ENCODE measurements at places on chromosomes 6 and 20.

DNA sequence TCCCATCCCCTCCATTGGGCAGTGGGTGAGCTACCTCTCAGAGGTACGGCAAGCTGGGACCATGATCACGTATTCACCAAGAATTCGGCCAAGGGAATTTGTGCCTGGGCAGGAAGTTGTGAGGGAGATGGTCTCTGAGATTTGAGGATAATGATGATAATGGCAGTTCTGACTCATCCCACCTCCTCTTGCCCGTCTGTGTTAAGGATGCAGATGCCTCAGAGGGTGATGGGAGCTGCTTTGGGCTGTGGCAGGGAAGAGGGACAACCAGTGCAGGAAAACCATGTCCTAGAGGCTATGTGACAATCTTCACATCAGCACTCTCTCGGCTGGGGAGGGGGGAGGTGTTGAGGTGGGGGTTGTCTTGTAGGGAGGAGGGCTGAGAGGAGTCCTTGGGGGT is 4.3 kb downstream of the TGM6 start:
- no peak for DNase-seq

DNA sequence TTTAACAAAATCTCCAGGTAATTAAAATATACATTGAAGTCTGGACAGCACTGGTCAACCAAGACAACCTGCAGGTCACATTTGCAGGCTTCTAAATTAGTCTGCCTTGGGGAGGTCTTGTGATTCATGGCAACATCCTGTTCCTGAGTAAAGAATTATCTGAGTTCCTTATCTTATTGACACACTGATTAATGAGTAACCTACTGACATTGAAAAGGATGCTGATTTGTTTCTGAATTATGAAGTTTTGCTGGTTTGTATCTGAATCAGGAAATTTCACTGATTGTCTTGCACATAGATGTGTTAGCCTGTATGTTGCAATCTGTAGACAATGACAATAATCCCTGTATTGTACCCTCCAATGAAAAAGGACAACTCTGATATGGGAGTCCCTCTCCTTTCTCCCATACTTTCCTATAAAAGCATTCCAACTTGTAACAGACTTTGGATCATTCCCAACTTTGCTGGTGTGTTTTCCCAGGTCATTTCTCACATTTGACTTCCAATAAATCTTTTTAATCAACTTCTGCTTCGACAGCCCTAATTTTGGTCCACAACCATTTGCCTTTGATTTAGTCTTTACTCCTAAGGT is 80.0 kb downstream of the LAMP5 start:
- DNase-seq = no peak

DNA sequence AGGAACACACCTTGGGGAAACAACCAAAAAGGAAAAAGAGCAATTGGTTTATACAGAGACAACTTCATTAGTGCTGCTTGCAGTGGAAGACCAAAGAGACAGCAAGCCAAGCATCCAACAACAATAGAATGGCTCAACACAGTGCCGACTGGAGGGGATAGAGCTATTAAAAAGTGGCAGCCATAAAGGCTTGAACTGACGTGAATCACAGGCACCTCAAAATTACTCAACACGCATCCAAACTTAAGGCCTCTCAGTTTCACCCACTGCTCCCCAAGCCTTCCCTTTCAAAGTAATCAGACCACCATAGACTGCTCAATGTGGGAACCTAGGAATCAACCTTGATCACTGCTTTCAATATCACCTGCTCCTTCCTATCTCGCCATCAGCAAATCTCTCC is 9.7 kb downstream of the TNFRSF21 start:
- DNase-seq = no peak

DNA sequence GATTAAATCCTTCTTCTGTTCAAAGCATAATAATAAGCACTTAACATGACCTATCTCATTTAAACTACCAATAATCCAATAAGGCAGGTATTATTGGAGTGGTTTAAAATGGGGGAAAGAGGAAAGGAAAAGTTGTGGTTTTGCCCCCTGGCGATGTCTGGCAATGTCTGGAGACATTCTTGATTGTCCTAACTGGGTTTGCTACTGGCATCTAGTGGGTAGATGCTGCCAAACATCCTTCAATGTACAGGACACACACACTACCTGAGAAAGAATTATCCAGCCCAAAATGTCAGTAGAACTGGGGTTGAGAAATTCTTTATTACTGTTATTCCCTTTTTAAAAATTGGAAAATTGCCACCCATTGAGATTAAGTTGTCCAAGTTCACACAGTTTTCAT is 25.2 kb upstream of the SRSF6 start:
- DNase-seq = no peak

DNA sequence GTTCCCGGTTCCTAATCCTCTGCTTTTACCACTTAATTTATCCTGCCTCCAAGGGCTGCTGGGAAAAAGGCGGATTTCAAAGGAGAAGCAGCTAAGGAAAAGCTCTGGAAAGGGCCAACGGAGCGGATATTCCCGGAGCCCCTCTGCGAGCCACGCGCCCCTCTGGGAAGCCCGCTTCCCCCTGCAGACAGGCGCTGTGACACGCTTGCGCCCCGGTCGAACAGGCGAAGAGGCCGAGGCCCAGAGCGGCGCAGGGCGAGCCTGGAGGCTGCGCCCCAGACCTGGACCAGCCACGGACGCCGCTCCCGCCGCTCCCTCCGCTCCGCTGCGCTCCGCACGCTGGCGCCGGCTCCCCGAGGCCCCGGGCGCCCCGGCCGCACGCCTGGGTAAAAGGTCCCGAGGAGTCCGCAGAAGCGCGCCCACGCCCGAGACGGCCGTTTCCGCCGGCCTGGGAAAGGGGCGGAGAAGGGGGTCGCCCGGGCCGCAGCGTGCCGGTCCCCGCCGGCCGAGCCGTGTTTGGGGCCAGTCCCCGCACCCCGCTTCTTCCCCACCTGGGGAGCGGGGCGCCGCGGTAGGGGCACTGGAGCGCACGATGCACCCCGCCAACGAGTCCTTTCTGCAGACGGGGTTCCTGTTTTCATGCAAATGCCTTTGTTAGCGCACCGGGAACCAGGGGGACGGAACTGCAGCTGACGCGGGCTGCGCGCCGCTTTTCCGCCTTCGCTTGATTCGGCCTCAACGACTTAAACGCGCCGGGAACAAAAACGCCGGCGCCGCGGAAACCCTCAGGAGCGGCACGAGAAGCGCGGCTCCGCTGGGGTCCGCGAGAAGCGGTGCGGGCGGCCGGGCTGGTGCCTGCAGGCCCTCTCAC is 91.9 kb upstream of the SIRPA start:
- no peak for DNase-seq

GRCh38 chr6:158175111-158175510 is 7.0 kb downstream of the GTF2H5 start:
- no peak for DNase-seq

DNA sequence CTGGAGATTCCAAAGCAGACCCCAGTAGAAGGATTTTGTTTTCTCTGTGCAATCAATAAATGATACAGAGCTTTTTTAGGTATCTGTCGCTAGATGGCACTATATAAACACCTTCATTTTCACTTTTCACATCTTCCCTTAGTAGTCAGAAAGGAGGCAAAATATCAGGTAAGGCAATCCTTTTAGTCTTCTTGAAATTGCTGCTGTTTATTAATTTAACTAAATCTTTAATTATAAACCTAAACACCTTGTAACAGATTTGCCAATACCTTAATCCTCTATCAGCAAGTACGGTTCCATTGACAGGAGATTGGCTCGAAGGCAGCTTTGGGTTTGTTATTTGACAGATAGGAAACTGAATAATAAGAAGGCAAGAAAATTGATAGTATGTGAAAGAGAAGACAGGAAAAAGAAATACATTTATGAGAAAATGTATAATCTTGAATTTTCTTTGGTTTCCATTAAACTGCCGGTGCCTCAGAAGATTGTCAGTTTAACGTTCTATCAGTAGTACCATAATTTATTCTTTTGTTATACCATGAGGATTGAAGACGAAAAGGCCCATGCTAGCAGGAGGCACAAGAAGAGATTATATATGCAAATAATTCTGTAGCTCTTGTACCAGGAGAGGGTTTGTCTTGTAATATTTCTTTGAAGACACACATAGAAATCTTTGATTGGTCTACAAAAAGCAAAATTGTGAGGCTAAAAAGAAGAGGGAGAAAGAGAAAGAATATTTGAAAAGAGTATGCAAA is 23.5 kb upstream of the IBTK start:
- no peak for DNase-seq

DNA sequence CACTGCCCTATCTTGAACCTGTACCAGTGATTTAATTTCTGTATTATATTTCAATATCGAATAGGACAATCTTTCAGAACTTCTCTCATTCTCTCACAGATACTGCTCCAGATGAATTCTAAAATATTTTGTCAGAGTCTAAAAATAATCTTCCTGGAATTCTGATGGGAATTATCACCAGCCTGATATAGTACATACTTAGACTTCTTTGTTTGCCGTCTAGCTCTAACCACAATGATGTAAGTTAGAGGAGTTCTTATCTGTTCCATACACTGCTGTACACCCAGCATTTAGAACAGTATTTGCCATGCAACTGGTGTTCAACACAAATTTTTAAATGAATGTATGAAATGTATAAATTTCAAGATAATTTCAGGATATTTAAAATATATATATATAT is 1.3 kb upstream of the HUS1B start:
- DNase-seq = no peak

GRCh38 chr20:37393196-37393862 is 47.4 kb downstream of the SRC start:
- no peak for DNase-seq

DNA sequence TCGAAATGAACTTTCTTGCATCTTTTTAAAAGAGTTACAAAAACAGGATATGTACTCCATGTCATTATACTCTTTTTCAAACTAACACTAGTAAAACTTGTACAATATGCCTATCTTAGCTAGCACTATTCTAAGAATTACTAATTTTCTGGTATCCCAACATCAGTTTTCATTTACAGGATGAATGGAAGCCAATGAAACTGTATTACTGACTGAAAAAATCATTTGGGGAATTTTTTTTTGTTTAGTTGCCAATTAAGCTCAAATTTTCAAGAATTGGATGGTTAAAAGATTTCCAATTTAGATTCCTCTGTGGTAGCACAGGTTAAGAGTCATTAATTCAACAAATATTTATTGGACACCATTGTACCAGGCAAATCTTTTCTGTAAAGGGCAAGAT is 30.7 kb downstream of the TASP1 start:
- no peak for DNase-seq

DNA sequence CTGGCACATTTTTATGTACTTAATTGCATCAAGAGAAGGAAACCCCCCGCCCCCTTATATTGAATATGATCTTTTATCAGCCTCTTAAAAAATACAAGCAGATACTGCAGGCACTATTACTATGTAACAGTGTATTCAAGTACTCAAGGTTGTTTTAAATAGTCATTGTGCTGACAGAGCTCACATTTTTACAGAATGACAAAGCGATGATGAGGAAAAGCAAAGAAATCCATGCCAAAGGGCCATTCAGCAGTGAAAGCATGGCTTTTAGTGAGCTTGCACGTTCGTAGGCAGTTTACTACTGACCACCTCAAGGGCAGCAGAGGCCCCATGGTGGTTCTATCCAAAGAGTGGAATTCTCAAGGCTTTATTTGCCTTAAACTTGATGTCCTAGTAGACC is 146.8 kb downstream of the RPS12 start:
- DNase-seq = no peak

DNA sequence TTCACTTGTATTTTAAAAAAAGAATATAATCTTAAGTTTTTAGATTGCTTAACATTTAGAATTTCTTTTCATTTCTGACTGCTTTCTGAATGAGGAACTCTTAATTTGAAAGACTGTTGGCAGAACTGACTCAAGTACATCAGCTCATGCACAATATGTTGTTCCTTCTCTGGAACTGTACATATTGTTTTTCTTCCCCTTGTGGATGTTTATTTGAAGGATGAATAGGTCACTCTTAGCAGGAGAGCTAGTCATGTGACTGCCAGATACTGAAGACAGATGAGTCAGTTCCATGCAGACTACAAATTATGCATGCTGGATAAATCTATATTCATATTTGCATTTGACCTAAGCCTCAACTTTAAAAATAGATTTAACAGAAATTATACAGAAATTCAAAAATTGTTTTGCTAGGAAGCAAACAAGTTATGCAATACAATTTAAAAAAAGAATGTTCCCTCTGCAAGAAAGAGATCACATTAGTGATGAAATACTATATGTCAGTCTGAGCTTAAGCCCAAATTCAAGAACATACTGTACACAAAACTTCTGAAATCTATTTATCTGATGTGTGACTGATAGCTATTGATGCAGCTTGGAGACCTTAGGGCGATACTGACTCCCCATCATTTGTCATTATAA is 1274.9 kb upstream of the GJE1 start:
- no peak for DNase-seq

- no peak for DNase-seq
These were observed 3.7 kb upstream of the BEND3 start for GRCh38 chr6:107118976-107119375.
